ENCODE measurements at places on chromosomes 2 and 18.

DNA sequence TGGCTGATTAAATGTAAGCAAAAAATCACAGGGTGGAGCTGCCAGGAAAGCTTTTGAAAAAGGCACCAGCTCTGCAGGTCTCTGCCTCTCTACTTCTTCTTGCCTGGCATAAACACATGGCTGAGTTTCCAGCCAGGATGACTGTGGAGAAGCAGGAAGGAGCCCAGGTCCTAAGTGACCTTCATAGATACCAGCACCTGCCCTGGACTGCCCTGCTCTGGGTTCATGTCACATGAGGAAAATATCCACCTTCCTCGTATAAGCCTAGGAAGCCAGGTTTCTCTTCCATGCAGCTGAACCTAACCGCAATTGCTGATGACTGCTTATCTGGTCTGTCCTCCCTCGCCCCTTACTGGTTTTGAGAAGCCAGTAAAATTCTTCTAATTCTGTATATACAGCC is 47.8 kb upstream of the CREB1 start:
- DNase-seq: no peak

GRCh38 chr2:225649274-225649673 is 249.8 kb downstream of the NYAP2 start:
- no peak for DNase-seq

- no peak for DNase-seq
Observed at GRCh38 chr18:12559319-12559718, 98.6 kb downstream of the SPIRE1 start.

GRCh38 chr2:37367984-37368383 is 23.6 kb downstream of the QPCT start:
- no peak for DNase-seq

DNA sequence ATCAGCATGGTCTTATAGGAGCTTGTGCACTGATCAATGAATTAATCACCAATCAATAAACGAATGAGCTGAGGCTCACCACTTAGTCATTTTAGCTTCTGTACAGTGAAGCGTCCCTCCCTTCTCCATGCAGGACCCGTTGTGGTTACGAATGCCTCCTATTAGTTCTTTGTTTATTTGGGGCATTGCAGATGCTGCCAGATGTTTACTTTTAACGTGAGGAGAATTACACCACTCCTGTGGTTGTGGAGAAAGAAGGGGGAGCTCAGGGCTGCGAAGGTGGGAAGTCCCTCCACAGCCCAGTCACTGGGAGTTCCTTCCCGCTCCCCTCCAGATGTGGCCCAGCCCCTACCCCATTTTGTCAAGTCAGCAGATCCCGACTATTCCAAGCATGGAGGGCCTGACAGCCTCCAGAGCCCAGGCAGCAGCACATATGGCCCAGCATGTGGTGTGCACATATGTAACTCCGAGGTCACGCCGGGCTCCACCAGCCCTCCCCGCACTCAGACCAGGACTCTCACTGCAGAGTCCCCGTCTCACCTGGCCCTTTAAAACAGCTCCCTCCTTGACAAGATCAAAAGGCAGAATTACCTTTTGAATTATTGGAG is 20.9 kb downstream of the PKDCC start:
- DNase-seq: no peak

- DNase-seq: no peak
Observed at GRCh38 chr18:24679062-24679461, 218.6 kb downstream of the HRH4 start.

Measured in anterior cingulate cortex (tissue), 58 donors.